CD4-positive, alpha-beta T cell treated with Interleukin-12 subunit alpha and Interleukin-12 subunit beta, for 1 hour (primary cell): ENCODE measurements at places on chromosomes 3 and 15.

- no peak for DNase-seq
Measured at GRCh38 chr3:50213373-50213772, 8.3 kb downstream of the SLC38A3 start.

- DNase-seq: no peak
Measured at GRCh38 chr3:111776827-111777483, 82.1 kb upstream of the PHLDB2 start.

- DNase-seq: no peak
Measured at GRCh38 chr15:59329570-59330350, 42.9 kb downstream of the MYO1E start.

- DNase-seq: no peak
Measured at GRCh38 chr3:149180057-149180573, 41.5 kb downstream of the CP start.

GRCh38 chr3:44125882-44126281 is 115.8 kb upstream of the TOPAZ1 start:
- DNase-seq: no peak

DNA sequence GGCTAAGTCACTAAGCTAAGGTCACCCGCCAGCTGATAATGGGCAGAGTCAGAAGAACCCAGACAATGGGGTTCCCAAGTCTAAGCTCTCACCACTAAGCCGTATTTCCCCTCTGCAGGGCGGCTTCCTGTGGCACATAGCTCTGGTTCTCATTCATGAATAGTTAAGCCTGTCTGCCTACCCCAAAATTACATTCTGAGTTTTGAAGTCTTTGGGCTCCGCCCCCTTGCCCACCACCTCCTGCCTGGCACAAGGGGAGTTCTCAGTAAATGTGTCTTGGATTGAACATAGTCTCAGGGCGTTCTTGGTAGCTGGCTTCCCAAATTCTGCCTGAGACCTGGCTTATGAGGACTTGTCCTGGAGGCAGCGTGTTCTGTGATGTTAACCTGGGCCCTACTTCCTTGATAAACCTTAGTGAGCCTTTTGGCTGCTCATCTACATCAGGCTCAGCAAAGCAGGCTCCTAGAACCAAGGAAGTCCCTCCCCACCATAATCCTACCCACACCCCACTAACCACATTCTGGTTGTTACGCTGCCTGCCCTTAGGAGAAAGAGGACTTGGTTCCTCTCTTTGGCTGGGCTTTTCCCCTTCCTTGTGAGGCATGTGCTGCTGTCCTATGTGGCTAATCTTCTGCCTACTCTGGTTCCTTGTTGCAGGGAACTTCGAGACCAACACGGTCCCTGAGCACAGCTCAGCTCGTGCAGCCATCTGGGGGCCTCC is 54.9 kb downstream of the STARD5 start:
- DNase-seq: no peak

DNA sequence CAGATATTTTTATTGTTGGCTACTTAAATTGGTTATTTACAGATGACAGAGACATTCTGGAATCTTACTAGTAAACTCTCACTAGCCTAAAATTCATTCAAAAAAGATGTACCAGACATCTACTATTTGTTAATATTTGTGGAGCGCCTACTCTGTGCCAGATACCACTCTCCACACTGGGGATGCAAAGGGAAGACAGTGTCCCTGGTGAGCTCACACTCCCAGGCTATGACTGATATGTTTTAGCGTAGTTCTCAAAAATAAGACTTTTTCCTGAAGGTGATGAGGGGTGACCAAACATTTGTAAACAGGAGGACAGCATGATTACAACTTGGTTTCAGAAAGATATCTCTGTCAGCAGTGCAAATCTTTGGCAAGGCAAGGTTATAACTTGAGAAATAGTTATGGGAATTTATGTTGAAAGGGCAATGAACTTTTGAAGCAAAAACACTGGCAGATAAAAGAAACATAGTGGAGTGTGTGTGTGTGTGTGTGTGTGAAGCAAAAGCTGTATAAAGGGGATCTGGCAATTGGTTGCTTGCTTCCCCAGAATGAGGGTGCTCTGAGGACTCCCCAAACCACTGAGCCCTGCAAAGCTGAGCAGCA is 51.2 kb downstream of the HACD2 start:
- DNase-seq: no peak

DNA sequence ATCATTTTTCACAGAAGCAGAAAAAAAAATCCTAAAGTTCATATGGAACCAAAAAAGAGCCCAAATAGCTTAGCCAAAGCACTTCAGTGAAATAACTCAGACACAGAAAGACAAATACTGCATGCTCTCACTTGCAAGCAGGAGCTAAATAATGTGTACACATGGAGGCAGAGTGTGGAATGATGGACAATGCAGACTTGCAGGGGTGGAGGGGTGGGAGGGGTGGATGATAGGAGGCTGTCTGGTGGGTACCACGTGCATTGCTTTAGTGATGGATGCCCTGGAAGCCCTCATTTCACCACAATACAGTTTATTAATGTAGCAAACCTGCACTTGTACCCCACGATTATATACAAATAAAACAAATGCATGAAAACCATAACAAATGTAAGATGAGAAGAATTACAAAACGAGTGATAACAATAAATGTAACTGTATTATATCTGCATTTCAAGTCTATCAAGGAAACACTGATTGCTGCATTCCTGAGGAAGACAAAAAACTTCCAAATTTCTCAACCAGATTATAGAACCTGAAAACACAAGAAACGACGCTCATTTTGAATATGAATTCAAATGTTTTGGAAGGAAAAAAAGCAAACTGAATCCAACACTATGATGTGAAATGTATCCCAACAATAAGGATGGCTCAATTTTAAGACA is 96.5 kb downstream of the DLG1 start:
- no peak for DNase-seq

DNA sequence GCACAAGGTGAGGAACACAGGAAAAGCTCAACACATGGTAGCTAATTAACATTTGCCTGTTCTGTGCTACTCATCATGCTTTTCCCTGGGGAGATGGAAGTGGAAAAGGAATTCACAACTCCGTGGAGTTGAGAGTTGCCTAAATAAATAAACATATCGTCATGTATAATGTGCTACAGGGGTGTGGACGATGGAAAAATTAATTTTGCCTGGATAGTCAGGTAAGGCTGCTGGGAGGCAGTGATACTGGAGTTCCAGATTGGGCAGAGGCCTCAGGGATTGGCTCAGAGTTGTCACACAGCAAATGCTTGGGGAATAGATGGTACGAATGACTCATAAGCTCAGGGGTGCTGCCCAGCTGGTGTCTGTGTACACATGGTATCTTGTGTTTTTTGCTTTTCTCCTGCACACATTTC is 3.1 kb upstream of the ABHD6 start:
- DNase-seq: no peak

DNA sequence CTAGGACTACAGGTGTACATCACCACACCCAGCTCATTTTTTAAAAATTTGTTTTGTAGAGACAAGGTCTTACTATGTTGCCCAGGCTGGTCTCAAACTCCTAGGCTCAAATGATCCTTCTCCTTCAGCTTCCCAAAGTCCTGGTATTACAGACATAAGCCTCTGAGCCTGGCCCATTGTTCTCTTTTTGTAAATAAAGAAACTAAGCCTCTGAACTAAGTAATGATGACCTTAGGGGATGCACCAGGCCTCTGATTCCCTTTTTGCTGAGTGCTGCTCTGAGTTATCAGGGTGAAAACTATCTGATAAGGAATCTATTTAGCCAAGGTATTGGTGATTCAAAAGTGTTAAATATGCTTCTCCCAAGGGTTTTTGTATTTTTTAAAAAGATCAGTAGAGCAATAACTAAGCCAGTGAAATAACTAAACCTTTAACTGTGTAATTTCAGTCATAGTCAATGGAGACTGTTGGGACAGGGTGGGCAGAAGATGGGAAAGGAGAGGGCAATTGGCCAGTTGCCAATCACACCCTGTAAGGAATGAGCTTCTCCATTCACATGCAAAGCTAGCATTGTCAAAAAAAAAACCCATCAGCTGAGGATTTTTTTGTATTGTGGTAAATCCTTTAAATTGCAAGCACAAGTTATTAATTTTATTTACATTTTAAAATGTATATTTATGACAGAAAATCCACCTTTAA is 194.8 kb upstream of the PFN2 start:
- DNase-seq: no peak

- DNase-seq: no peak
Measured at GRCh38 chr3:16423298-16423697, 90.2 kb downstream of the RFTN1 start.

DNA sequence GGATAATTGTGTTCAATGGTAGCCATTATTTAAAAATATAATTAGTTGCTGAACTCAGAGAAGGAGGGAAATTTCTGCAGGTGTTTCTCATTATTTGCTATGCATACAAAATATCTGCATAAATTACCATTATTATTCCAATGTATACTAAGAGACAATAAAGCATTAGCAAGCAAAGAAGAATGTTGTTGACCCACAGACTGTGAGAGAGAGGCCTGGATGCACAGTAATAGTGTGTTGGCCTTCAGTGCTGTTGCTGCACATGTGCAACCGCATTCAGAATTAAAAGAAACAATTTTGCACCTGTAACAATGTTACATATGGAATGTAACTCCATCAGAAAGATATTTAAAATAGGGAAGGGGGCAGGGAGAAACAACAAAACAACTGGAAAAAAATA is 155.6 kb upstream of the KCNH8 start:
- DNase-seq: no peak

GRCh38 chr3:183883291-183884096 is 1.2 kb downstream of the PARL start:
- DNase-seq: no peak

GRCh38 chr3:186628756-186629155 is 11.4 kb upstream of the FETUB start:
- no peak for DNase-seq

DNA sequence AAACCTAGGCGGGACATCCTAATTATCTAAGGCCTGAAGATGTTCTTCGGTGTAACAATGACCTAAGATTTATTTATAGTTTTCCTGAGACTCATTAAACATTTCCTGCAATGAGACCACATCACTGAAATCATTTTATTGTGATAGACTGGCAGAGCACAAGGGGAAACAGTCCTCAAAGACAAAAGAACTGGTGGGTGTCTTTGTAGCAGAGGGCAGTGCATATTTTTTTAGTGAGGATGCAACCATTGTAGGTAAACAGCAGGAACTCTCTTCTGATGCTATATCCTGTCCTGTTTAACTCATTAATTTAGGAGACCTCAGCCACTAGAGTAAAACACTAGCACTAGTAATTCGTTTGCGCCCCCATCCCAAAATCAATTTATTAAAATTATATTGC is 100.0 kb downstream of the MAGI1 start:
- DNase-seq: no peak

DNA sequence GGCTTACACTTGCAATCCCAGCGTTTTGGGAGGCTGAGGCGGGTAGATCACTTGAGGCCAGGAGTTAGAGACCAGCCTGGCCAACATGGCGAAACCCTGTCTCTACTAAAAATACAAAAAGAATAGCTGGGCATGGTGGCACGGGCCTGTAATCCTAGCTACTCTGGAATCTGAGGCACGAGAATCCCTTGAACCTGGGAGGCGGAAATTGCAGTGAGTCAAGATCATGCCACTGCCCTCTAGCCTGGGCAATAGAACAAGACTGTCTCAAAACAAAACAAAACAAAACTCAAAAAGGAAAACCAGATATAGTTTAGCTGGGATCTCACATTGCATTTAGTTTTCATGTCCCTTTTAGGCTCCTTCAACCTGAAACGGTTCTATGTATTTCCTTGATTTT is 2.9 kb upstream of the USP50 start:
- no peak for DNase-seq

GRCh38 chr3:129343643-129344360 is 65.1 kb downstream of the HMCES start:
- DNase-seq: peak; percentile 17

DNA sequence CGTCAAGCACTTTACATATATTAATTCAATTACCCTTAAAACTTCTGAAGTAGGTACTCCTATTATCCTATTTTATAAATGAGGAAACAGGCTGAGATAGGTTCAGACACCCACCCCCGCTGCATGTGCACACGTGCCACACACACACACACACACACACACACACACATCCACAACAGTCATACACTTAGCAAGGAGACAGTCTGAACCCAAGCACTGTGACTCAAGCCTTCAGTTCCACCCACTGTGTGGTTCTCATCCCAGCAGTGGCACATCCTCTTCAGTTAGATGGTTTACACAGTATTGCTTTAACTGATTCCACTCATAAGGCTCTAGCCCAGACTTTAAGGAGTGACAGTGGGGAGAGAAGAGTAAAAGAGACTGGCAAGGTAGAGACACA is 91.1 kb upstream of the FGF7 start:
- DNase-seq: no peak

DNA sequence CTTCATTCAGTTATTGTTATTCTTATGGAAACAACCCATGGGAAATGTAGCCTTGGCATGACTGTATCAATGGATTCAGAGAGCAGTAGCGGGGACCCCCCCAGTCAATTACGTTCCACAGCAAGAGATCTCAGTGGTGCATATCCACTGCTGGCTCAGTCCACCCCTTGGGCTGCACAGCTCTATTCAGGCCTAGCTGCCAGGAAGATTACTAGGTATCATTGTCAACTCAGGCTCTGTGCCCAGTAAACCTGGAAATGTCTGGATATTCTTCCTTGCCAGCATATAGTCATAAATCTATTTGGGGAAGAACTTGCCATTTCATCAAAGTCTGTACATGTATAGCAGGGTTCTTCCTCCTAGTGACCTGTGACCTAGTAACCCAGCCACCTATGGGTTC is 128.1 kb upstream of the CCDC54 start:
- no peak for DNase-seq

DNA sequence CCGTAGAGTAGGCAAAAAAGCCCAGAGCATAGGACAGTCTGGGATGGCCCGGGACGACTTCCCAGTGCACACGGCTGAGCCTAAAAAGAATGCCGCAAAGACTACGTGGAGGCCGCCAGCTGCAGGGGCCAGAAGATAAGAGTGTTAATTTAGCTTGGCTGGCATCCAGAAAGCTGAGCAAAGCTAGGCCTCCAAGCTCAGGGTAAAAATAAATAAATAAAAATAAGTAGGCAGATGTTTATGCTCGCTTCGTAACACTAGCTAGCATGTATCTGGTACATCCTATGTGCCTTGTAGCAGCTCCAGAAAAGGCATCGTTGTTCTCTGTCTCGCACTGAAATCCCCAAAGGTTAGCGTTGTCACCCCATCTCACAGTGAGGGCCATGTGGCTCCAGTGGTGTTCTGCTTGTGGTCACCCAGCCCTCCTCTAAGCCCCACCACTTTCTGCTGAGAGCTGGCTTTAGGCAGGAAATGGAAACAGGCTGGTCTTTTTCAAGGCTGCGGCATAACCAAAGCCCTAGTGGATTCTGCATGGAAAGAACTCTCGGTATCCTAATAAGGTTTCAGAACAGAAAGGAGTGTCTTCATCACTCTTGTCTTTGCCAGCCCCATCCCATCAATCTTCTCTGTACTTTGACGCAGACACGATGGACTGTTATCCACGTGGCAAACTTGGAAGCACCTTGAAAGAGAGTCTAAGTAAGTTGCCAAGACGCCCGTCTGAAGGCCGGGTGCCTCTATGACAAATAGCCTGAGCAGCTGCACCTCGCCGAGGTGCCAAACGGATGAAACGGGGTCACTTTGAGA is 58.1 kb upstream of the MEF2A start:
- DNase-seq: no peak

- peak; percentile 43 for DNase-seq
Measured at GRCh38 chr3:58167431-58168351, 43.1 kb downstream of the DNASE1L3 start.

GRCh38 chr3:171236265-171237008 is 209.9 kb upstream of the SLC2A2 start:
- no peak for DNase-seq
